GM13976 (cell line): ENCODE measurements at places on chromosomes 1 and 21.

DNA sequence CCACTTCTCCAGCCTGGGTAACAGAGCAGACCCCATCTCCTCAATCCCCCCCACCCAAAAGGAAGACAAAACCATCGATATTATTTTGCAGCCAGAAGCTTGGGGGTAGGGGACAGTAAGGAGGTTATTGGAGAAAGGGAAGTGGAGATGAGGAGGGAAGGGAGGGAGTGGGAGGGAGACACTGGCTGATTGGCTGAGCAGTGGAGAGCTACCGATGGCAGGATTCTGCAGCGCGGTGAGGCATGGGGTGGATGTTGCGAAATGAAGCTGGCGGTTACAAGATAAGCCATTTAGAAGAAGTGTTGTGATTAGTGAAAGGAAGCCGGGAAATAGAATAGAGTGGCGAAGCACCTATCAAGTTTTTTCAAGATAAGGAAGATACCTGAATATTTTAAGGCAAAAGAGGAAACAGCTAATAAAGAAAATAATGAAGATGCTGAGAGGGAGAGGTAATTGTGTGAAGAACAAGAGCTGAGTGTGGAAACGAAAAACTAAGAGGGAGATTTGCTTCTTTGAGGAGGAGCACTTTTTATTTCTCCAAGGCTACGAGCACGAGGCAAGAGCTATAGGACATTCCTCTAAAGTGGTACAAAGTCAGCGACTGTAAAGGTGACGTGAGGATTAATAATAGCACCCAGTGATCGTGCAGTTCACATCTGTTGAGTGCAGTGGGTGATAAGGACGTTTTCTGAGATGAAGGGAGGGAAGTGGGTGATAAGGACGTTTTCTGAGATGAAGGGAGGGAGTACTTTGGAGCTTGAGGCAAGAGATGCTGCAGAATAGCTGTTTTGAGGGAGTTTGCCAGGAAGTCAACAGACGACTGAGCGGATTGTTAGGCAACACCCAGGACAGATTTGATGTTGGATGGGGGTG is 103.2 kb upstream of the KIF26B start:
- no peak for DNase-seq

DNA sequence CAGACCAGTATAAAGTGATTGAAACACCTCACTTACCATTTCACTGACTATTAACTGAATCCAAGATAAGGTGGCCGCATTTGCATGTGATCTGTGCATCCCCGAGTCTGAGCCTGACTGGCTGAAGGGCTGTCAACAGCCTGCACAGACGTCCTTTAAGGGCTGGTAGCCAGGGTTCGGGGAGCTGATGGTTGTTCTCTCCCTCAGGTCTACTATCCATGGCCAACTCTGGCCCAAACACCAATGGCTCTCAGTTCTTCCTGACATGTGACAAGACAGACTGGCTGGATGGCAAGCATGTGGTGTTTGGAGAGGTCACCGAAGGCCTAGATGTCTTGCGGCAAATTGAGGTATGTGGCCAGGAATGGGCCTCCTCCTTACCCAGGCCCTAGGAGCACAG is 14.0 kb downstream of the PPIE start:
- DNase-seq, result no peak

DNA sequence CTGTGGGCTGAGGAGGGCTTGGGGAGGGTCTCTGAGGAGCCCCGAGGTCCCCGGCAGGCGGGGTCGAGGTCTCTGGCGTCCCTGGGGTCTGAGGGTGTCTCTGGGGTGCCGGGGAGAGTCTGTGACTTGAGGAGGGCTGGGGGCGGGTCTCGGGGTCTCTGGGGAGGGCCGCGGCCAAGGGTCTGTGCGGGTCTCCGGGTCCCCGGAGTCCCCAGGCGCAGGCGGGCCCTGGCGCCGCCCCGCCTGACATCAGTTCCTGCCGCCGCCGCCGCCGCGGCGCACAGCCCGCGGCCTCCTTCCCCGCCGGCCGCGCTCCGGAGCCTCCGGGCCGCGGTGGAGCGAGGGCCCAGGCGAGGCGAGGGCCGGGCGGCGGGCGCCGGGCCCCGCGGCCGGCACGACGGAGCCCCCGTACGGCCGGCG is at the start of gene PLEKHM2:
PLEKHM2 (plus strand) TSS at position 279 of the 420 bp plus-strand sequence. CDS start 239 bp downstream, outside the sequence.
- DNase-seq, result peak; percentile 90

DNA sequence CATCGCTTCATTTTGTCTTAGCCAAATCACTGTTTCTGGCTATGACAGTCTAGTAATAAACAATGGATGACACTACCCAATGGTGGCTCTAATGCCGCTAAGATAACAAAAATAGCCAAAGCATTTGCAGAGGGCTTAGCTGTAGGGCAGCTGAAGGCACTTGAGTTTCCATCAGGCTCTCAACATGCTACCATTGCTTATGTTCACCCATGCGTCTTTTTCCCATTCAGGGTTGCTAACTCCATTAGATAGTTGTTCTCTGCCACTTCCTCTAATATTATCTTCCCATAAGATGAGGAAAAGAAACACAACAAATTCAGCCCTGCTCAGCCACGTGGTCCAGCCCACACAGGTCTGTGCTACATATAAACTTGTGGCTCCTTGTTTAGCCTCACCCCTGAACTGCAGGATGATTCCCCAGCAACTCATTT is 159.6 kb downstream of the TOMM20 start:
- no peak for DNase-seq

GRCh38 chr1:182962554-182963115 is 9.7 kb upstream of the SHCBP1L start:
- DNase-seq, result peak; percentile 85

DNA sequence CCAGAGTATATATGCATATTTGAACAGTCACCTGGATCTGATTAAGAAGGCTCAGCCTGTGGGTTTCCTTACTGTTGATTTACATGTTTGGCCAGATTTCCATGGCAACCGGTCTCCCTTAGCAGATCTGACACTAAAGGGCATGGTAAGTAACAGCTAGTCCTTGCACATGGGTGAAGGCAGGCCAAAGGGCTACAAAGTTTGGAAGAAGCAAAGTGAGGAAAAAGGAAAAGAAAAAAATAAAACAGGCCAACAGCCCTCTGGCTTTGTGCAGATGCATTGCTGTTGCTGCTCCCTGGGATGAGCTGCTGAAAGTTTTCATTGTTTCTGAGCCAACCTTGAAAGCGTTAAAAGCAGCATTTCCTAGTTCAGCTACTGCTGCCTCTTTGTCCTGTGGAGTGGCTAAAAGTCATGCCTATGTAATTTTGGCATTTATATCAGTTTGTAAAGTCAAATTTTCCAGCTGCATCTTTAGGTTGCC is 176.5 kb upstream of the HOOK1 start:
- DNase-seq, result no peak

- no peak for DNase-seq
Observed at GRCh38 chr1:154403261-154403943, 1.7 kb upstream of the IL6R start.

- DNase-seq, result no peak
Observed at GRCh38 chr1:170133766-170134495, 11.8 kb upstream of the NTMT2 start.

- no peak for DNase-seq
Observed at GRCh38 chr21:43754948-43755781, 20.9 kb downstream of the CSTB start.

- no peak for DNase-seq
Observed at GRCh38 chr21:29385934-29386520, 87.3 kb downstream of the BACH1 start.

DNA sequence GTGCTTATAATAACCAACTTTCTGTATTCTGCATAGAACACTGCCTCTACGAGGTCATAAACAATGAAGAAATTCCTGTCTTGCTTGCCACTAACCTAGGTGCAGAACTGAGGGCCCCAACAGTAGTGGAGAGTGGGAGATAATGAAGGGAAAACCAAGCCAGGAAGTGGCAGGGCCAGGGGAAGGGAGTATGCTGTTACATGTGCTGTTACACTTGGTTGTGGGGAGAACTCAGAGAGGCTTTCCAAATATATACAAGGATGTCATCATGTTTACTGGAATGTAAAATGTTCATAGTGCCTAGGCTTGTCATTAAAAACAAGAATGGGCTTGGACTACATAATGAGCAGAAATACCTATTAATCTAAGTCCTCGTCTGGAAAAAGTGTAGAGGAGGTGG is 31.1 kb downstream of the NHLH2 start:
- no peak for DNase-seq

DNA sequence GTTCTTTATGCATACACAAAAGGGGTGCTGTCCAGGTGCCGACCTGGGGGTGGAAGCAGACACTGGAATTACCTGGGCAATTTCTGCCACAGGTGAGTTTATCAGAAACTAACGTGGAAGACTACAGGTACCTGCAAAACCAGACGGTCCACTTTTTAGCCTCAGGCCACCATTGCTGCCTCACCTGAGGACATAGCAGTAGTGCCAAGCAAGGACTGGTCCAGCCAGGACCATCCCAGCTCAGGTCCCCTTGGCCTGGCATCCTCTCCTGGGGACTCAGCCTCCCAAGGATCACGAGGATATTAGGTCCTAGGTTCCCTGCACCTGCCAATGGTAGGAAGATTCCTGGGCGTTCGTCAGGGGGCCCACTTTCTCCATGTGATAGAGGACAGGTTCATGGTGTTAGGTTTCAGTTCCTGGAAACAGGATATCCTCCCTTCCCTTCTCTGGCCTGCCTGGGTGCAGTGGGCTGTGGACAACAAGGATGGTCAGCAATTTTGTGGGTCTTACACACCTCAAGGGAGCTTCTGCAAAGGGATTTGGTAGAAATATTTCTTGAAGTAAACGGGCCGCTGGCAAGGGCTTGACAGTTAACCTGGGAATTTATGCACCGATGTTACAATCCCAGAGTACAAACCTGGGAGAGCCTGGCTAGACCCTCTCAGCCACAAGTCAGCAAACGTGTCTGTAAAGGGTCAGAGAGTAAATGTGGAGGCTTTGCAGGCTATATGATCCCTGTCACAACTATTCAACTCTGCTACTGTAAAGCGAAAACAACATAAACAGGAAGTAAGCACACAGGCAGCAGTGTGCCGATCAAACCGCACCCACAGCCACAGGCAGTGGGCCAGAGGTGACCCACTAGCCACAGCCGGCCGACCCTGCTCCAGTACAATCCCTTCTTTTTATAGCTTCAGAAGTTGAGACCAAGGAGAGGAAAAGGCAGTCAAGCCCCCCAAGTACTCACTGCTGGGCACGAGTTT is 71.4 kb upstream of the RAB4A start:
- no peak for DNase-seq

DNA sequence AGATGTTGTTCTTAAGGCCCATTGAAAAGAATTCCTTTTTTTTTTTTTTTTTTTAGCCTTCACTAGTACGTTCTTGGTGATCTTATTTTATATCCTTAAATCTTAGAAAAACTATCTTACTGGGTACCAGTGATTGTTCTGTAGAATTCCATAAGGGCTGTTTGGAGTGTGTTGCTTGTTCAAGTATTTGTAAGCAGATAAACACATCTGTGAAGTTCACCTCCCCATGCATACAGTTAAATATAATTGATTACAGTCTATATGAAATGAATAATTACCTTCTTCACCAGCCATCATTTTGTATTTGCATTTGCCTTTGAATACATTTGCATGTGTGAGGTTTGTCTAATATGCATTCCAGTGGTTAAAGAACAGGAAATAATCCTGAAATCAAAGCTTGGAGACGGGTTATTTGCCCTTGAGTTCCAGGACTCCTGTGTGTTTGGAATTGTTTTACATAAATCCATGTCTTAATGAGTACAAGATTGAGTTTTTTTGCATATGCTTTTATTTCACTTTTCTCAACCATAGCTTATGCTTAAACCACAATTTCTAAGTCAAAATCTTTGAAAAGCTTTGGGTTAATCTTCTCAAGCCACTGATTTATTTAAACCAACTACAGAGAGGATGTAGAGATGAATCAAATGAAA is 73.1 kb downstream of the VPS13D start:
- no peak for DNase-seq

DNA sequence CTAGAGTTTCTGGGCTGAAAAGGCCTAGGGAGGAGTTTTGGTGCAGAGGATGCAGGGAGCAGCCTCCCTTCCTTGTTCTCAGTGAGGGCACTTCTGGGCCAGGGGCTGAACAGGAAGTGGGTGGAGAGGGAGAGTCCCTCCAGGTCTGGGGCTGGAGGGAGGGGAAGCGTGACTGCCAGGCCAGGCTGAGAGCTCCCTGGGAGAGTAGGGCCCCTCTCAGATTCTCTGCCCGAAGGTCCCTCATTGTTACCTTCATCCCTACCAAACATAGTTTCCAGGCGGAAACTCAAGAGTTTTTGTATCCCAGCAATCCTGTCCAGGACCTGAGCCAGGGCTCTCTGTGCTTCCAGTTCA is 36.8 kb downstream of the CITED4 start:
- peak; percentile 61 for DNase-seq

- DNase-seq, result peak; percentile 32
Observed at GRCh38 chr1:77126307-77126706, 92.9 kb downstream of the PIGK start.

GRCh38 chr21:30676737-30677136 is 34.1 kb downstream of the KRTAP20-3 start:
- no peak for DNase-seq

- DNase-seq, result no peak
Observed at GRCh38 chr1:58982259-58982998, 198.6 kb upstream of the JUN start.

GRCh38 chr1:186618401-186619170 is 61.6 kb downstream of the PTGS2 start:
- DNase-seq, result peak; percentile 74

DNA sequence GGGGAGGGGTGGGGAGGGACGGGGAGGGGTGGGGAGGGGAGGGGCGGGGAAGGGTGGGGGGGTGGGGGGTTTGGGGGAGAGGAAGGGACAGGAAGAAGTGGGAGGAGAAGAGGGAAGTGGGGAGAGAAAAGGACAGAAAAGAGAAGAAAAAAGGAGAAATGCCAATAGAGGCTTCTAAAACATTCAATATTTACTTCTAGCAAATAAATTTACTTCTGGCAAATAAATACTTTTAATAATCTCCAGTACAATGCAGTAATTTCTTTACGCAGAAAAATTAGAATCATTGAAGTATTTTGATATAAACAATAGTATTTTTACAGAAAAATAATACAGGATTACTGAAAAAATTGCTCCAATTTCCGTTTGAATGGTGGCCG is 9.4 kb upstream of the GPR161 start:
- DNase-seq, result no peak

- no peak for DNase-seq
Observed at GRCh38 chr1:6012529-6013318, 20.5 kb upstream of the NPHP4 start.

DNA sequence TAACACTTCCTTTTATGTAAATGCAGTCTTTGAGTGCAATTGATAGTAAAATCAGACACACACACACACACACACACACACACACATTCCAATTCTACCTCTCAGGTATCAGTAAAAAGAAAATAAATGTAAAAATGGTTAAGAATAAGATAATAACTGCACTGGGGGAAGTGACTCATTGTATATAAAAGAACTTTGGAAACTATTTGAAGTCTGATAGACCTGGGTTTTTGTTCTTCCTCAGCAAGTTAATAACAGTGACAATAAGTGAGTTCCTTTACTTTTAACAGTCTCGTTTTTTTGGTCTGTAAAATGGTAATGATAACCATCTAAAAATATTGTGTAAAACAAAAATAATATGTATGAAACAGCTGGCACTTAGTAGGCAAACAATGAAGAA is 1815.0 kb downstream of the MRPL39 start:
- DNase-seq, result no peak

DNA sequence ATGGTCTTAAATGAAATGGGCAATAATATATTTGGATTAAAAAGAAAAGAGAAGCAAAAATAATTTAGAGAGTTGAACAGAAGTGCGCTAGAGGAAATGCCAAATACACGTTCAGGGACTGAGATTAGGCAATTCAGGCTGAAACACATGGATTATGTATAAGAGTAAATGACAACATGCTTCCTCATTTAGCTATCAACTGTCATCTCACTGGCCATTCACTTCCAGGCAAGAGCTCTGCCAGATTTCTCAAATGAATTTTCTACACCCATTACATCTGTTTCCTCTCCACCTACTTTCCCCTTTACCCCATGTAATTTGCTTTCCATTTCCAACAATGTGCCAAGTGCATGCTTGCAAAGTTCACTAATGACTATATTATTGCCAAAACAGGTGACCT is 582.4 kb downstream of the LTN1 start:
- DNase-seq, result no peak
